ENCODE measurements at places on chromosomes 6 and 20.

DNA sequence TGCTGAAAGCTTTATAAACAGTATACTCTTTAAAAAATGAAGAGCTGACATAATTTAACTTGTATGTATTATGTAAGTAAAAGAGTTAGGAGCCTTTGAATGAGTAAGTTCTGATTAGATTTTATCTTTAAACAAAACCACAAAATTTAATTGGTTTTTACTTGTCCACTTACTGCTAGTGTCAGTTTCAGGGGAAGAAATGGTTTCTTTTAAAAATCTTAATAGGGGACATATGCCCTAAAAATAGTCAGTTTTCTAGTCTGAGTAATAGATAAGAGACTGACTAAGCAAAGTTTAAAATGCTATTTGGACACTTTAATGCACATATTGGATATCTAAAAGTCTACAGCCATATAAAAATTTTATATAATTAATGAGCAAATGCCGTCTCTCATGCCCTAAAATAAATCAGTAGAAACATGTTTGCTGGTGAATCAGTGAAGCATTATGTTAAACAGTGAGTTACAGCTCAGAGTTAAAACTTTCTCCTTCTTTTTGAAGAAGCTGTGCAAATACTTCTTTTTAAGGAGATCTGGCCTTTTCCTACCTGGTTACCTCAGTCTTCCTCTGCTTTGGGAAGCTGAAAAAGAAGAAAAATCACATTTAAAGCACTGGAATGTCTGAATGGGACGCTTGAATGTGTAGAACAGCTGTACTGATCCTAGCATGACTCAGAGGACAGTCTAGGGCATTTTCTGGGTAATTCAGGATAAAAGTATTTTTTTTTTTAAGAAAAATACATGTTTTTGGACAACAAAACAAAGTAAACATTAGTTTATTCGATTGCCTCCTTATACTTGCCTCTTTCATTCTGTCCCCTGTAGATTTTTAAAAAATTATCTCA lies 55.3 kb downstream of the CDH26 start:
- ATAC-seq = no peak

- no peak for ATAC-seq
Measured at GRCh38 chr6:2037237-2037926, 208.0 kb downstream of the GMDS start.

DNA sequence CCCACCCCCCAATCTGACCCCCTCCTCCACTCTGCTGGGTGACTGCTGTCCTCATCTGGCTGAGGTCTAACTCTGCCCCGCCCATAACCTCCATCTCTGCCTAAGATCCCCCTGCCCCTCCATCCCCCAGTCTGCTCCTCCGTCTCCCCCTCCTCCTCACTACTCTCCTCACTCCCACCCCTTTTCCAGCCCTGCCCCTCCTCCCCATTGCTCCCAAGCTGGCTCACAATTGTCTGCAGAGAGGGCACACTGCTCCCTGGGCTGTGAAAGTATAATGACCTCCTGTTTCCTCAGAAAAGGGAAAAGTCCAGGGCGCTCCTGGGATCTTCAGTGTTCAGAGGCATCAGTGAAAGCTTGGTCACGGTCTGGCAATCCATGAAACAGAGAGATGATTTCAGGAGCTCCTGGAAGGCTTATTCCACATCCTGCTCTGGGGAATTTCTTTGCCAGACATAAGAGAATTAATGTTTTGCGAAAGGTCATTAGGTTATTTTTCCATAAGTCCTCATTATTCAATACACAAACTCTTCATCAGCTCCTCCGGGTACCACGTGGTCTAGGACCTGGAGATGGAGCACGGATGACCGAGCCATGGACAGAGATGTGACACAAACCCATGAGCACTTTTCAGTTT lies 21.5 kb downstream of the CST5 start:
- ATAC-seq = no peak

GRCh38 chr20:58236612-58237317 lies 8.3 kb upstream of the ANKRD60 start:
- peak; percentile 91 for ATAC-seq

DNA sequence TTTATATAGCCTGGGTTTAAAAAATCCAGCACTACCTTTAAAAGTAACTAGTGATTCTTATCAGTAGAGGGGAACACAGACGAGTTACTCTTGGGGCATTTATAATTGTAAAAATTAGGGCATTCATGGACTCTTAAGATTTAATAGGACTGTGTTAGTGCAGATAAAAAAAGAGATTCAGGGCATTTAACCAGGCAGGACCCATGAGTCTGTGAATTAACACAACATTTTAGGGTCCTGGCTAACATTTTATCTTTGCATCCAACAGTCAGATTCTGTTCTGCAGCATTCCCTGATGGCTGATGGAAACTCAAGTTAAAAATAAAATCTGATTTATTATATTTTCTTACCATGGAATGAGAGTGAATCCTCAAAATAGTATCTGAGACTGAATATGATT lies 774.3 kb downstream of the PHF3 start:
- ATAC-seq = no peak

DNA sequence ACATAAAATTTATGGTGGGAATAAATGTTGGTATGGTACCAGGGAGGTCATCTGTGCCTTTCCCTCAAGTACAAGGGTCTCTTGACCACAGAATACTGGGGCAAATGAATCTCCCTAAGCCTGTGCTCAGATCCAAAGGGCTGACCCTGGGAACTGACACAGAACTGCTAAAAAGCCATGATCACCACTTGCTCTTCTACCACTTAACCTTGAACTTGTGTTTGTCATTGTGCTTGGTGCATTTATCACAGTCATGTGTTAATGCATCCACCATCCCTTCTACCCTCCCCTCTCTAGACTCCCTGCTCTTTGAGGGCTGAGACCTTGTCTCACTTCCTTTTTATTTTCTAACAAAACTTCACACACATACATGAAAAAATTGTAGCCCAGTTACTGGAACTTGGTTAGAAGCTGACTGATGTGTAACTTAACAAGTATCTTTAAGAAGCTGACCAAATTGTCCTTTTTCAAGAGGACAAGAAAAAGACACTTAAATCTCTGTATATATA lies 46.1 kb upstream of the PBOV1 start:
- ATAC-seq = no peak

DNA sequence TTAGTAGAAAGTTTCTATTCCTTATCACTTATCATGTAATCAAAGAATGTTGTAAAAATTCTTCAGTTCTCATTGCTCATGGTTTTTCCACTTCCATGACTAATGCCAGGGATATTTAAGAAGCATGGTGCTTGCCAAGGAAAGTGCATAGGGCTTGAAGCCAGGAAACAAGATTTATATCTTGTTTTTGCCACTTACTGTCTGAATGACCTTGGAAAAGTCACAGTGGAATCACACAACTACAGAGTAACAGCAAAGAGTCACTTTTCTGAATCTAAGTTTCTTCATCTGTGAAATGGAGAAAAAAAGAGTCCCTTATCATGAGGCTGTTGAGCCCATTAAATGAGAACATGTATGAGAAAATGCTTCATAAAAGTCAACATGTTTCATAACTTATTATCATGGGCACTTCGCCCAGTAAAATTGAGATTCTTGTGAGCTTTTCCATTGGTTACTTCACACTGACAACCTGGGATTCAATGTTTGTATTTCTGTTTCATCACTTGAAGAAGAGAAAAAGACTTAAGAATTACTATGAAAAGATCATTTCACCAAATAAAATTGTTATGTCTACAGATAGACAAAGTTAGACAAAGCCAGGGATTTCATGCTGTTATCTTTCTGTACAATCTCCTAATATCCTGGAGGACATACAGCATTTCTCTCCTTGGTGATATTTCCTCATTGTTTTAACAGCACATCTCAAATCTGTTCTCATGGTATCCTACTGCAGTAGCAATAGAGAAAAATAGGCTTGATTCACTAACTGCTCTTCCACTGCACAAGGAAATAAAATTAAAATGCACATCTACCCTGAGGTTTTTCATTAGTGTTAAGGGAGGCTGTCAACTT lies 7.6 kb upstream of the BMP5 start:
- no peak for ATAC-seq

- no peak for ATAC-seq
Measured at GRCh38 chr20:40811004-40811403, 122.0 kb upstream of the MAFB start.

DNA sequence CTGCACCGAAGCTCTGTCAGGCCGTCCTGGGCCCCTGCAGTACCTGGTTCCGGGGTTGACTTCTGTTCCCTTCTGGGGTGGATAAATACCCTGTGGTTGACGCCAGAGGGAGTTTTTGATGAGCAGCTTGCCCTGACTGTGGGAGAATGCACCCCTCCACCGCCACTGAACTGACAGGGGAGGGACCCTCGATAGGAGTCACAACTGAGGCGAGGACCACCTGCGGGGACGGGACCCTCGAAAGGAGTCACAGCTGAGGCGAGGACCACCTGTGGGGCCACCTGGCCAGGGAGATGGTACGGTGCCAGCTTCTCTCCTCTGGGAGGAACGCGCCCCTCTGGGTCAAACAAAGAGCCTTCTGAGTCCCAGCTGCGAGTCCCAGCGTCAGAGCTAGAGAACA lies 100.1 kb upstream of the FRMD1 start:
- ATAC-seq = no peak

- ATAC-seq = no peak
Measured at GRCh38 chr6:52493669-52494068, 73.5 kb downstream of the EFHC1 start.

- peak; percentile 43 for ATAC-seq
Measured at GRCh38 chr6:24831771-24832716, 33.3 kb upstream of the ARMH2 start.

DNA sequence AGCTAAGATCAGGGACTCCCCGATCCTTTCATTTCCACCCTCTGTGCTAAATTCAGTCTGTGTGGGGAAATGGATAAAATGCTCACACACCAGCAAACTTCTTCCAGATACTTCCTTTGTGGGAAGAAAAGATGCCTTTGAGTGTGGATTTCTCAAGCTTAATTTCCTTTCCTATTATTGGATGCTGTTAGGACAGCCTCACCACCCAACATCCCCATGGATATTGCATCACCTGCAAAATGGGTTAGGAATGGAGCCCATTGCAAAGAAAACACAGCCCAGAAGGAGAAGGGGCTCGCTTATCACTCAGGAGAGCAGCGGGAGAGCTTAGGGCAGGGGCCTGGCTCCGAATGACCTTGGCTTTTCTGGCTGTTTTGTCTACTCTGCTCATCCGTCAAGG lies 272.2 kb downstream of the CDC5L start:
- no peak for ATAC-seq

DNA sequence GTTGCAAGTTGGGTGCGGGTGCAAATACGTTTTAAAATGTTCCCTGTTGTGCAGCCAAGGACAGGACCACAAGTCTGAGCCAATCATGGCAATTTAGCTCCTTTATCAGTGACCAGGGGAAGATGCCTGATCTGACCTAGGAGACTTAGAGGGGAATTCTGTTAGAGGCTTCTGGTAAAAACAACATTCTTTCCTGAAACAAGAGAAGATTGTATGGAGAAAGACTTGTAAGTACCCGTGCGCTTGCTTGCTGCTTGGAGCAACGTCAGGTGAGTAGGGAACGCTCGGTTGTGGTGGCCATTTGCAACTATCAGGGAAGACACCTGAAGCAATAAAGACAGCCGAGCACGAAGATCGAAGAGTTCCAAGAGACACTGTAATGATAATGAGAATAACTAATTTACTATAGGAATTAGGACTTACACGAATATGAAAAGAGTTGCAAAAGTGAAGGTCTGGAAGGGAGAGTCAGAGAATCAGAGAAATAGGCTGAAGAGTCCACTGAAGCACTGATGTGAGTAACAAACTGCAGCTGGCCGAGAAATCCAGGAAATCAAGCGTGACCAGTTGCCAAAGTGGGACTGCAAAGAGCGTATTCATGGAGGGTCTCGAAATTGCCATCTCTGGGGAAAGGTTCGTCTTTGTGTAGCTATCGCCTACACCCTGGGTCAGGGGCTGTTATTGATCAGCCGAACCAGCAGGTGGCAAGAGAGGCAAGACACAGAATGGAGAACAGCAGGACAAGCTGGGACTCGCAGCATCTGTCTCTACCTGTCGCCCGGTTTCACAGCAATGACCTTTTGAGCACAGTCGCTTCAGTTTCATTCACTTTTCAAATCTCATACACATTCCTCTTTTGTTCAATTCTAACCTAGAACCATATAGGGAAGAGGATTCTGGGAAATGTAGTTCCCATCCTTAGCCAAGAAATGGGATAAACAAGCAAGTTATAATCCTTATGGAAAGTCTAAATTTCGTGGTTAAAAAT lies 26.1 kb downstream of the LOC128125822 start:
- peak; percentile 98 for ATAC-seq

DNA sequence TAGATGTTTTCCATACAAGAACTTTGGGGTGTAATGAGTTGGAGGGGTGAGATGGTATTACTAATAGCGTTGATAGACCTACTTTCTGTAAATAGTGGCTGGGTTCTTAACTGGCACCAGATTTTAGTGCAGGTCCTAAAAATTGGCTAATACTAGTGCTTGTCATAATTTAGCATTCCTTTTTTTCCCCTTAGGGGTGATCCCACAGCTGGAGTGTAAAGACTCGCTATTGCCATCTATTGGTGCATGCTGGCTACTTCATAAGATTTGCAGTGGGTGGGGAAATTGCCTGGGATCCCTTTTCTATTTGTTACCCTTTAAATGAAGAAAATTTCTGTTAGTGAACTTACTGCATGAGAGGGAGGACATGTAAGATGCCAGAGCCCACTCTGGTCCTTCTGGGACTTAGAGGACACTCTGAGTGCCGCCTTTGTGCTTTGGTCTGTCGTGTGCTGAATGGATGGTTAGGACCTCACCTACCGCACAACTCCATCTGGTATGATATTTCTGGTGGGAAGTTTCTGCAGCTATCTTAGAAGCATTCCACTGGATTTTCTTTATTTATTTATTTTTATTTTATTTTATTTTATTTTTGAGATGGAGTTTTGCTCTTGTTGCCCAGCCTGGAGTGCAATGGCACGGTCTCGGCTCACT lies 195.5 kb downstream of the JARID2 start:
- ATAC-seq = peak; percentile 82

GRCh38 chr6:105188251-105188650 lies 8.4 kb upstream of the POPDC3 start:
- no peak for ATAC-seq

DNA sequence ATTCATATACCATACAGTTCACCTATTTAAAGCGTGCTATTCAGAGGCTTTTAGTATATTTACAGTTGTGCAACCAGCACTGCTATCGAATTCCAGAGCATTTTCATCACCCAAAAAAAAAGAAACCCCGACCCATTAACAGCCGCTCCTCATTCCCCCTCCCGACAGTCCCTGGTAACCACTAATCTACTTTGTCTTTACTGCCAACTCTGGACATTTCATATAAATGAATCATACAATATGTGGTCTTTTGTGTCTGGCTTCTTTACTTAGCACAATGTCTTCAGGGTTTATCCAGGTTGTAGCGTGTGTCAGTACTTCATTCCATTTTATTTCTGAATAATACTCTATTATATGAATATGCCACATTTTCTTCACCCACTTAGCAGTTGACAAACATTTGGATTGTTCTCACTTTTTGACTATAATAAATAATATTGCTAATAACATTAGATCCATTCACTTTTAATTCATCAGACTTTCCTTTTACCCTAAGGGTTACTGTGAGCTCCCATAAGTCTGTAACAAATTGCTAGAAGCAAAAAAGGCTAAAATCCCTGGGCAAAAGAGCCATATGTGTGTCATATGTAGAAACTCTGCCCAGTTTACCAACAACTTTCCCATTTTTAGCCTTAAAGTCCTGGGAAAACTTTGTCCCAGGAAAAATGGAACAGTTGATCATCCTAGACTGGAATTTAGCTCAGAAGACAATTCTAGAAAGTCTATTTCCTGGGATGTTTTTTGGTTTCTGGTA lies 23.2 kb upstream of the ROS1 start:
- peak; percentile 26 for ATAC-seq

Measured in motor neuron (in vitro differentiated cells).